ENCODE measurements at places on chromosomes 7 and 10. TPM values are rescaled to one million over a fixed set of nuclear protein-coding genes. Genes with fewer than 3 reads are reported as not detected.

HOXA1 gene
- total RNA-seq = not detected

NUTM2E gene
- 0.12 TPM for total RNA-seq

ITIH5 gene
- 2.2 TPM for total RNA-seq

UCN3 gene
- total RNA-seq = not detected

IFIT1B gene
- total RNA-seq = not detected

- H3K4me3 ChIP-seq = no peak overlapping the region
- DNase-seq = no peak
- H3K4me1 ChIP-seq = no peaks in the 10 kb centered on the region
- H3K27me3 ChIP-seq = no peaks in the 10 kb centered on the region
- no peak overlapping the region for H3K27ac ChIP-seq
- no peaks in the 10 kb centered on the region for H3K36me3 ChIP-seq
These were observed 77.1 kb downstream of the MTPN start for GRCh38 chr7:135900065-135900546.

DNA sequence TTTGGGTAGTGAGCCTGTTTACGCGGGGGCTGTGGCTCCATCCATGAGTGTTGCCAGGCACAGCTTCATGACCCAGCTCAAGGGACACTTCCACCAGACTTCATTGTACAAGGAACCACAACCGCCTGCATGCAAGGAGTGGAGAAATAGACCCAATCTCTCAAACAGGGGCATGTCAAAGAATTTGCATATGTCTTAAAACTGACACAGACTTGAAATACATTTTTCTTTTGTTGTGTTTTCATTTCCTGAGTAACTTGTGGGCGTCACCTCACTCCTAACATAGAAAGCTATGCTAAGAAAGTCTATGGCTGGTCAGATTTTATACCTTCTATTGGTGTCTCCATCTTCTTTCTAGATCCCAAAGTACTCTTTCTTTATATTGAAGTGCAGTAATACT is 266.2 kb upstream of the RNF32 start:
- H3K36me3 ChIP-seq = no peaks in the 10 kb centered on the region
- DNase-seq = no peak
- no peaks in the 10 kb centered on the region for H3K27me3 ChIP-seq
- no peak overlapping the region for H3K27ac ChIP-seq
- H3K4me1 ChIP-seq = no peaks in the 10 kb centered on the region

DNA sequence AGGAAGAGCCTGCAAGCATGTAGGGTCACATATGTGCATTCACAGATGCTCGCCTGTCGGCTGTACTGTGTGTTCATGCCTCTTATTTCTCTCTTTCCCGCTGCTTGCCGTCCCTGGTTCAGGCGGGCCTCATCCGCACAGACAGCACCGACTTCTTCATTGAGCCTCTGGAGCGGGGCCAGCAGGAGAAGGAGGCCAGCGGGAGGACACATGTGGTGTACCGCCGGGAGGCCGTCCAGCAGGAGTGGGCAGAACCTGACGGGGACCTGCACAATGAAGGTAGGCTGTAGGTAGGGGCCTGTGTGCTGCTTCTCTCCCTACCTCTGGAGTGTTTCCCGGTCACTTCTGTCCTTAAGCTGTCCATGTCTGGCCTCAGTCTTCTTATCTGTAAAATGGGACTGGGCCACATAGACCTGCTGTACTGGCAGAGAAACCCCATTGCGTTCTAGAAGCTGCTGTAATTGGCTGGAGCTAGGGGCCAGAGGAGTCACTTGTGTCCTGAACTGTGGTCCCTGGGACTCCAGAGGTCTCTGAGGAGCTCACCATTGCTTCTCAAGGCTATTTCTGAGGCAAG is 30.0 kb downstream of the ADAMTS14 start:
- no peaks in the 10 kb centered on the region for H3K36me3 ChIP-seq
- H3K4me3 ChIP-seq = no peak overlapping the region
- H3K4me1 ChIP-seq = no peaks in the 10 kb centered on the region
- H3K27me3 ChIP-seq = no peaks in the 10 kb centered on the region
- DNase-seq = no peak

- peak overlapping the region; percentile 59 for H3K4me3 ChIP-seq
- H3K27ac ChIP-seq = no peak overlapping the region
- peak; percentile 87 for DNase-seq
- H3K36me3 ChIP-seq = no peaks in the 10 kb centered on the region
- peaks cover 100% of the 10 kb centered on the region for H3K27me3 ChIP-seq
- H3K4me1 ChIP-seq = peaks cover 20% of the 10 kb centered on the region
These were observed 7.0 kb upstream of the EVX1 start for GRCh38 chr7:27235387-27236311.

SLC26A4 gene
- total RNA-seq = not detected

GRCh38 chr7:152568972-152569371 is 107.0 kb downstream of the XRCC2 start:
- H3K27ac ChIP-seq = no peak overlapping the region
- no peak overlapping the region for H3K4me3 ChIP-seq
- no peaks in the 10 kb centered on the region for H3K4me1 ChIP-seq
- peak; percentile 30 for DNase-seq

DNA sequence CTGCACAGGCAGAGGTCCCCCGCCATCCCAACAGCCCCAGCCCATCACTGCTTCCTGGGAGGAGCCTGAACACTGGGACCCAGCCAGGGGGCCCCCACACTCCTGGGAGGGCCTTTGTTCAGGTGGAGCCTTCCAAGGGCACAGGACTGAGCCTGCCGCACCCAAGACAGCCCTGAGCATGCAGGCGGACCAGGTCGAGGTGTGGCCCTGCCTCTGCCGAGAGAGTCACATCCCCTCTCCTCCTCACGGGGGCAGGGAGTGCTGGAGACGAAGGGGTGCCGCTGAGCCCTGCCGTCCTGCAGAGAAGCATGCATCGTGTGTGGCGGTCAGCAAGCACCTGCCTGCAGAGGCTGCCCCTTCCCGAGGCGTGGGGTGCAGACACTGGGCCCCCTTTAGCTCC is 7.3 kb upstream of the MAFK start:
- H3K36me3 ChIP-seq = no peaks in the 10 kb centered on the region
- no peaks in the 10 kb centered on the region for H3K27me3 ChIP-seq
- peak; percentile 56 for DNase-seq
- no peak overlapping the region for H3K27ac ChIP-seq
- no peak overlapping the region for H3K4me3 ChIP-seq

GHRHR gene
- not detected for total RNA-seq

DNA sequence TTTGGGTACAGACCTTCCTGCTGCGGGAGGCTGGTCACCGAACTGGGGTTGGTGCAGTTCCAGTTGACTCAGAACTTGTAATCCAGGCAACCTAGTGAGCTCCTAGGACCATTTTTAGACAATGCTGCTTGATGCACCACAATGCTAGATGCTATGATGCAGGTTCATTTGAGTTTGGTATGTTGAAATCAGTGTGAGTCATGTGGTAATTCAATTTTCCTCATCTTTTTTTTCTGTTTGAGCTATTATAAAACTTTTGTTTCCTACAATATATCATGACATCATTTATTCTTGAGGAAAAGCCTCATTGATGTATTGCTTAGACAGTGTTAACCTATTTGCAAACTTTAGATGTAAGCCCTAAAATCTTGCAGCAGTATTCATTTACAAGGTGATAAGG is 40.9 kb upstream of the MTPN start:
- H3K4me3 ChIP-seq = no peak overlapping the region
- H3K27ac ChIP-seq = no peak overlapping the region
- no peaks in the 10 kb centered on the region for H3K4me1 ChIP-seq
- H3K36me3 ChIP-seq = no peaks in the 10 kb centered on the region
- no peaks in the 10 kb centered on the region for H3K27me3 ChIP-seq

TRIM56 gene
- total RNA-seq = 12.9 TPM

- no peak overlapping the region for H3K27ac ChIP-seq
- no peak overlapping the region for H3K4me3 ChIP-seq
- H3K27me3 ChIP-seq = no peaks in the 10 kb centered on the region
- peak; percentile 88 for DNase-seq
- H3K4me1 ChIP-seq = no peaks in the 10 kb centered on the region
These were observed 149.8 kb upstream of the HDAC9 start for GRCh38 chr7:18345641-18346234.

DNA sequence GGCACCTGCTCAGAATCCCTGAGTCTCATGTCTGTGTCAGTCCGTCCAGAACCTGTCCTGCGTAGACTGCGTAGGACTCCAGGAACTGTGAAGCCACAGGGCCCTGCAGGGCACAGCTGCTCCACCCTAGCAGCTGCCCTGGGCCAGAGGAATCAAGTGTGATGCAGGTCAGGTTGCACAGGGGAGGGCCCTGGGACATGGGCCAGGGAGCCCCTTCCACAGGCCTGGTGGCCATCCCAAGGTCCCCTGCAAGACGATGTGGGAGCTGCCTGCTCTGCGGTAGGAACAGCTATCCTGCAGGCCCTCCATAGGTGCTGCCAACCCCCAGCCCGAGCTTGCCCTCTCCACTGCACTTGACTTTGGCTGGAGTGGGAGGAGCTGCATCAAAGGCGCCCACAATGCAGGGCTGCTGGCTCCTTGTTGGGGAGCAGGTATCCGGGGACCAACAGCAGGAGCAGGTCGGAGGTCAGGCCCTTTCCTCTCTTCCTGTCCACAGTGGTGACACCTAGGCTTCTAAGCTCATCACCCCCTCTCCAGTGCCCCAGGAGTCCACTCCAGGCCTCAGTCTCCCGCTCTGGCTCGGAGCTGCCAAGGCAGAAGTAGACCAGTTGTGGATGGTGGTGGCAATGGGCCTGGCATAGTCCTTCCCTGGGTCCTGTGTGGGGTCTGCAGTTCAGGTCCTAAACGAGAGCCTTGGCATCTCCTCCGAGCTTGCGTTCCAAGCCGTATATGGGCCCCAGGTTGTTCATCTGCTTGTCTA is 149.1 kb downstream of the MAPK8 start:
- no peak overlapping the region for H3K27ac ChIP-seq
- H3K36me3 ChIP-seq = no peaks in the 10 kb centered on the region
- H3K27me3 ChIP-seq = no peaks in the 10 kb centered on the region
- no peak for DNase-seq
- no peak overlapping the region for H3K4me3 ChIP-seq

- no peaks in the 10 kb centered on the region for H3K36me3 ChIP-seq
- peaks cover 76% of the 10 kb centered on the region for H3K4me1 ChIP-seq
- H3K27me3 ChIP-seq = no peaks in the 10 kb centered on the region
- no peak for DNase-seq
- H3K4me3 ChIP-seq = no peak overlapping the region
- peak overlapping the region; percentile 98 for H3K27ac ChIP-seq
These were observed 59.9 kb upstream of the EFCAB10 start for GRCh38 chr7:105640956-105641810.

GRCh38 chr10:89502549-89502948 is 32.8 kb downstream of the SLC16A12 start:
- DNase-seq = no peak
- no peaks in the 10 kb centered on the region for H3K4me1 ChIP-seq
- H3K27me3 ChIP-seq = no peaks in the 10 kb centered on the region
- H3K4me3 ChIP-seq = no peak overlapping the region
- H3K27ac ChIP-seq = no peak overlapping the region

SOSTDC1 gene
- total RNA-seq = 0.70 TPM

GRCh38 chr7:78607099-78607498 is 808.5 kb downstream of the PHTF2 start:
- H3K4me3 ChIP-seq = no peak overlapping the region
- DNase-seq = peak; percentile 74
- H3K36me3 ChIP-seq = no peaks in the 10 kb centered on the region
- no peak overlapping the region for H3K27ac ChIP-seq

GRCh38 chr7:100247152-100247757 is 27.5 kb downstream of the PVRIG start:
- H3K27me3 ChIP-seq = no peaks in the 10 kb centered on the region
- DNase-seq = peak; percentile 93
- peaks cover 16% of the 10 kb centered on the region for H3K4me1 ChIP-seq
- no peaks in the 10 kb centered on the region for H3K36me3 ChIP-seq
- H3K27ac ChIP-seq = peak overlapping the region; percentile 94

SDK1 gene
- 5.1 TPM for total RNA-seq

DNA sequence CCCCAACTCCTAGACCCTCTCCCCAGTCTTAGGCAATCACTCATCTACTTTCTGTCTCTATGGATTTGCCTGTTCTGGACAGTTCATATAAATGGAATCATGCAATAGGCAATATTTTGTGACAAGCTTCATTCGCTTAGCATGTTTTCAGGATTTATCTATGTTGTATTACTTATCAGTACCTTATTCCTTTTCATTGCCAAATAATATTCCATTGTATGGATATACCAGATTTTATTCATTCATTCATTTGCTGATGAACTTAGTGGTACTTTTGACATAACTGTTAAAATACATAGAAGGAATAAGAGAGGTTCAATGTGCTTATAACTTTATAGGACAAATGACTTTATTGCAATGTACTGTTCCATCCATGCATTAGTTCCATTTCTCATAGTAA is 231.0 kb downstream of the SNX10 start:
- no peaks in the 10 kb centered on the region for H3K4me1 ChIP-seq
- no peaks in the 10 kb centered on the region for H3K36me3 ChIP-seq
- H3K27ac ChIP-seq = no peak overlapping the region
- no peaks in the 10 kb centered on the region for H3K27me3 ChIP-seq
- no peak for DNase-seq

Measured in GM23338 (cell line).